ENCODE measurements at places on chromosomes 5 and 9. TPM values are rescaled to one million over a fixed set of nuclear protein-coding genes. Genes with fewer than 3 reads are reported as not detected.

Gene KCNV2
- not detected for polyA plus RNA-seq

Gene AGXT2
- 0.05 TPM for polyA plus RNA-seq

Gene PCDHA12
- 0.03 TPM for polyA plus RNA-seq

Gene MPDZ
- polyA plus RNA-seq: 31.6 TPM

DNA sequence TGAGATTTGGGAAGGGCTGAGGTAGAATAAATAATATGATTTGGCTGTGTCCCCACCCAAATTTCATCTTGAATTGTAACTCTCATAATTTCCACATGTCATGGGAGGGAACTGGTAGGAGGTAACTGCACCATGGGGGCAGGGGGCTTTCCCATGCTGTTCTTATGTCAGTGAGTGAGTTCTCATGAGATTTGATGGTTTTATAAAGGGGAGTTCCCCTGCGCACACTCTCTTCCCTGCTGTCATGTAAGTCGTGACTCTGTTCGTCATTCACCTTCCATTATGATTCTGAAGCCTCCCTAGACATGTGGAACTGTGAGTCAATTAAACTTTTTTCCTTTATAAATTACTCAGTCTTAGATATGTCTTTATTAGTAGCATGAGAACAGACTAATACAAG, 115.5 kb upstream of the STARD4 start:
- DNase-seq: no peak

DNA sequence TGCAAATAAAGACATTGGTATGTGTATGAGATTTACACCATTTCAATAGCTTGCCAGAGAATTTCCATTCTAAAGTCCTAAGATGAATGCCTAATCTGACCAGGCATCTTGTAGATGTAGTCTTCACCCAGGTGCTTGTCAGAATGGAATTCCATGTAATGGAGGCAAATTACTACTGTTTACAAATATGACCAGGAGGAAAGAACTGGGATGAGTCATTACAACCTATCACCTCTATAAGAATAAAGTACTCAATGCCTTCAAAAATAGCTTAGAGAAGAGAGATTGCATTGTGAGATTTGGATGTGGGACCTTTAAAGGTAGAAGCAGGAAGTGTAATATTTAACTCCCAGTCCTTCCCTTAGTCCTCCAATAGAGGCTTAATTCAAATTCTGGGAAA, 507.0 kb upstream of the PTGER4 start:
- no peak for DNase-seq

DNA sequence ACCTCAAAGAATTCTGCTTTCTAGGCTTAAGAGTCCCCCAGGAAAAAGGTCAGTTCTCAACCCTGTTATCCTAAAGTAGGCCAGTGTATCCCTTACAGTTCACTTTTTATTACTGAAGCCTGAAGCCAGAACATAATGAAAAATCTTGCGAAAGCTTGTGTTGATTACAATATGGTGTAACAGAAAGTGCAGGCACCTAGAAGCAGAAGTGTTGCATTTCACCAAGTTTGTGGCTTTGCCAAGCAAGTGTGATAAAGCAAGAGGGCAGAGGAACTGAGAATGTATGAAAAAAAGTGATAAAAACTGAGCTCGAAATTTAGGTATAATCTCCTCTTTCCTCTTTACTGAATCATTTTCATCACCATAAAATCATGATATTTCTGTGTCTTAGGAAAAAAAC, 26.2 kb downstream of the AGTPBP1 start:
- no peak for DNase-seq

DNA sequence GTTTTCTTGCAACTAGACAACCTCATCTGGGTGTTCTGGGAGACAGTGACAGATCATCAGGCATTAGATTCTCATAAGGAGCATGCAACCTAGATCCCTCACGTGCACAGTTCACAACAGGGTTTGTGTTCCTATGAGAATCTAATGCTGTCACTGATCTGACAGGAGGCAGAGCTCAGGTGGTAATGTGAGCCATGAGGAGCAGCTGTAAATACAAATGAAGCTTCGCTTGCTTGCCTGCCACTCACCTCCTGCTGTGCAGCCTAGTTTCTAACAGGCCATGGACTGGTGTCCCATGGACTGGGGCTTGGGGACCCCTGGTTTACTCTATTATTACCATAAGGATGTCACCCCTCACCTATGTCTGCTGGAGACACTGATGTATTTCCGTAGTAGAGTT, 166.8 kb downstream of the PSAT1 start:
- no peak for DNase-seq

DNA sequence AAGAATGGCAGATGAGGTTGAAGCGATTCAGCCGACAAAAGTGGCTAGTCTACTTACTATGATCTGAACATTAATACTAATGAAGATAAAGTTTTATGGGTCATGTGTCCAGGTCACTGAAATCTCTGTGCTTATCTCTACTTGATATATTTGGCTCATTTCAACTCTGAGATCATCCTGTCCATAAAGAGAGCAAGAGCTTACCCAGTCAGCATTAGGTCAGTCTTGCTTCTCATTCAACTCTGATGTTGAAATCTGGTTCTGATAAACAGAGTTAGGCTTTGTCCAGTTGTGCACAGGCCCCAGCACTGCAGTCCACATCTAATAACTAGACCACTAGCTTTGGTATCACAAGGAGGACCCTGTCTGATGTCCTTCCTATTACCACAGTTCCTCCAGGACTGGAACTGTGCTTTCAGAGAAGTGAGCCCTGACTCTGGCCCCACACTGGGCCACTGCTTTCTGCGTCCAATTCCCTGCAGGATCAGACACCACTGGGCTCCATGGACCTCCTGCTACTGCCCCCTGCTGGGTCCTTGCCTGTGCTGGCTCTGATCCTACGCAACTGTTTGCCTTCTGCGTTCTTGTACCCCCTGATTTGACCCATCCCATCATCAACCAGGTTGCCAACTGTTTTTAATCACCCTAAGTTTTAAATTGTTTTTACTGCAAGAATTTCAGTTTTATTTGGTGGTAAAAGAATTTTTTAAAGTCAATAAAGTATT, 23.7 kb upstream of the FAM120A start:
- DNase-seq: no peak
